Lower lobe of right lung (tissue), 2 donors: ENCODE measurements at places on chromosomes 2 and 18.

DNA sequence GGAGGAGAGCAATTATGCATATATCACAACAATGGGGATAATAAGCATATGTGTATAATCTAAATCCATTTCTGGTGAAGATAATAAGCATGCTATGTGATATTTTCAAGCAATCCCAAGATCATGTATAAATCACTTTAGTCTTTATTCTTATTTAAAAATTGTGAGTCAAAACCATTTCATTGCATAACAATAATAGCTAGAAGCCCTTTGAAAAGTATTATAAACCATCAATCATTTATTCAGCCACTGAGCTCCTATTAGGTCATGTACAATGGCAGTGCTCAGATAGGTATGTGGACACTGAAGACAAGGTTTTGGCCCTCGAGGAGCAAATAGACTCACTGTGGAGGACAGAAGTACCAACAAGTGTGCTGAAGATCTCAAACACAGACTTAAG lies 113.1 kb downstream of the CDCA7 start:
- DNase-seq: no peak

DNA sequence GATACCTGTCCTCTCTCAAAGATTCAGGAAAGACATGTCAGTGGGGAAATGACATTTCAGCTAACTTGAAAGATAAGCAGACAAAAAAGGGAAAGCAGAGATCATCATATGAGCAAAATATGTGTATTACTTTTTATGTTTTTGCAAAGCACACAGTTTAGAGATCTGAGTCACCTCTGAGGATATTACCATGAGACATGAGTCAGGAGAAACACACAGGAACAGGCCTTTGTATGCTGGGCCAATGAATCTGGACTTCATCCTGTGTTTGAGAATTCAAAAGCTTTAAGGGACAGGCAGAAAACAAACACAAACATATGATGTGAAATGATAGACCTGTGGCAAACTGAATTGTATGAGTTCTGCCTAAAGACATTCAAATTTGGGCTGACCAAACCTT lies 306.0 kb upstream of the EPC2 start:
- no peak for DNase-seq

DNA sequence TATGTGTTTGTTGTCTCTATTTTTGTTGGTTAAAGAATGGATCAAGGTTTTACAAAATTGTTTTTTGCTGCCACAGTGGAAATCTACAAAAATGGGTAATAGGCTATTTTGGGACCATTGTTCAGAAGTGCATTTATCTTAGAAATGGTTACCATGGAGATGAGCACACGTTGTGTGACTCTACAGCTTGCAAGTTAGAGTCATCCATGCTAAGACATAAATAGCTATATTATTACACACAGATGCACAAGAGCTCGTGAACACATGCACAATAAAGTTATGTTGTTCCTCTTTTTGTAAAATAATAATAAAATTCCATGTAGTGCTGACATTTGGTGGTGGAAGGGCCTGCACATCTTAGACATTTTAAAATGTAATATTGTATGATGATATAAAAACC lies 15.5 kb upstream of the DUSP19 start:
- DNase-seq: no peak

GRCh38 chr18:59802031-59802430 lies 97.8 kb upstream of the PMAIP1 start:
- DNase-seq: no peak

- no peak for DNase-seq
Measured at GRCh38 chr2:161044095-161044865, 115.9 kb upstream of the TANK start.

DNA sequence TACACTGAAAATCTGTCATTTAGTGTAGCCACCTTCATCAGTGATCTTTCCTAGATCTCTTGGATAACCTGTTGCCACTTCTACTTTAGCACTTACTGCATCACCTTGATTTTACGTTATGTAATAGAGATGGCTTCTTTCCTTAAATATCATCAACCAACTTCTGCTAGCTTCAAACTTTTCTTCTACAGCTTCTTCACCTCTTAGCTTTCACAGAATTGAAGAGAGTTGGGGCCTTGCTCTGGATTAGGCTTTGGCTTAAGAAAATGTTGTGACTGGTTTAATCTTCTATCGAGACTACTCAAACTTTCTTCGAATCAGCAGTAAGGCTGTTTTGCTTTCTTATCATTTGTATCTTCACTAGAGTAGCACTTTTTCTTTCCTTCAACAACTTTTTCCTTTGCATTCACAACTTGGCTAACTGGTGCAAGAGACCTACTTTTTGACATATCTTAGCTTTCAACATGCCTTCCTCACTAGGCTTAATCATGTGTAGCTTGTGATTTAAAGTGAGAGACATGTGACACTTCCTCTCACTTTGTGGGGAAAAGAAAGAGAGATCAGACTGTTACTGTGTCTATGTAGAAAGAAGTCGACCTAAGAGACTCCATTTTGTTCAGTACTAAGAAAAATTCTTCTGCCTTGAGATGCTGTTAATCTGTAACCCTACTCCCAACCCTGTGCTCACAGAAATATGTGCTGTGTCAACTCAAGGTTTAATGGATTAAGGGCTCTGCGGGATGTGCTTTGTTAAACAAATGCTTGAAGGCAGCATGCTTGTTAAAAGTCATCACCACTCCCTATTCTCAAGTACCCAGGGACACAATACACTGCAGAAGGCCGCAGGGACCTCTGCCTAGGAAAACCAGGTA lies 99.6 kb downstream of the ATL2 start:
- DNase-seq: no peak

DNA sequence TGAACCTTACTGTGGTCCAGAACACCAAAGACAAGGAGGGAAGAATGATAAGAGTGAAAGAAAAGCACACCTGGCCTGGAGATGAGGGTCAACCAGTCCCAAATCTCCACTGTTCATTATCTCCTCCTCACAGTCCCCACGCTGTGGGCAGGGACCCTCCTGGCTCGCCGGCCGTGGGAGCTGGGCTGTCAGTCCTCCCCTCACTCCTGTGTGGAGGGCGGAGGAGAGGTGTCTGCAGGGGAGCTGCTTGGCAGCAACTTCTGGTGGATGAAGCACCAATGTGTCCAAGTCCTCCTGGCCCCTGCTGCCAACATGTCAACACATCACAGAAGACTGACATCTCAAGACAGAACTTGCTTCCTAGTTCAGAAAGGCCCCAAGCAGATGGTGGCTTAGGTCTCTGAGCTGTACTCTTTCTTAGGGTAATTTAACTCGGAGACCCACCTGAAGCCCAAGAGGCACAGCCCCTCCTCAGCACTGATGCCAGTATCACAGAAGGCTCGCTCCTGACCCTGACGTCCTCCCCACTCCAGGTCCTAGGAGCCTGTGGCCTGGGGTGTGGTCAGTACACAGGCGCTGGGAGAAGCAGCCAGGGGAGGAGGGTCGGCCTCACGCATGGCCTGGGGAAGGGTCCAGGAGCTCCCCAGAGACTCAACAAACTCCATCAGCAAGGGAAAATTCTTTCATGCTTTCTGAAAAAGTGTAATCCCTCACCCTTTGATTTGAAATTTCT lies 54.5 kb downstream of the PARD6G start:
- DNase-seq: no peak

GRCh38 chr18:47150029-47150823 lies at the start of gene HDHD2:
Gene HDHD2, minus strand, starts transcription at chr18:47150500. Its CDS starts 14,061 bp downstream, at chr18:47136439.
- peak; percentile 88 for DNase-seq

GRCh38 chr2:181857483-181857882 lies 34.0 kb upstream of the ITPRID2 start:
- no peak for DNase-seq

GRCh38 chr2:207417301-207417718 lies 112.5 kb upstream of the CREB1 start:
- no peak for DNase-seq

- no peak for DNase-seq
Measured at GRCh38 chr2:164911832-164912231, 43.5 kb downstream of the SLC38A11 start.
